ENCODE measurements at places on chromosomes 3 and 15. TPM values are rescaled to one million over a fixed set of nuclear protein-coding genes. Genes with fewer than 3 reads are reported as not detected.
A peak's percentile ranks its signal among the peaks of the same experiment; 100 is the strongest.

CCR3 gene
- not detected for polyA plus RNA-seq

ZNF621 gene
- 12.2 TPM for polyA plus RNA-seq

- DNase-seq = no peak
These were observed 110.5 kb downstream of the SNRPN start for GRCh38 chr15:25065286-25065685.

- peak; percentile 78 for DNase-seq
These were observed 77.4 kb downstream of the SNRK start for GRCh38 chr3:43363621-43364266.

ASB14 gene
- polyA plus RNA-seq = 0.05 TPM

DNA sequence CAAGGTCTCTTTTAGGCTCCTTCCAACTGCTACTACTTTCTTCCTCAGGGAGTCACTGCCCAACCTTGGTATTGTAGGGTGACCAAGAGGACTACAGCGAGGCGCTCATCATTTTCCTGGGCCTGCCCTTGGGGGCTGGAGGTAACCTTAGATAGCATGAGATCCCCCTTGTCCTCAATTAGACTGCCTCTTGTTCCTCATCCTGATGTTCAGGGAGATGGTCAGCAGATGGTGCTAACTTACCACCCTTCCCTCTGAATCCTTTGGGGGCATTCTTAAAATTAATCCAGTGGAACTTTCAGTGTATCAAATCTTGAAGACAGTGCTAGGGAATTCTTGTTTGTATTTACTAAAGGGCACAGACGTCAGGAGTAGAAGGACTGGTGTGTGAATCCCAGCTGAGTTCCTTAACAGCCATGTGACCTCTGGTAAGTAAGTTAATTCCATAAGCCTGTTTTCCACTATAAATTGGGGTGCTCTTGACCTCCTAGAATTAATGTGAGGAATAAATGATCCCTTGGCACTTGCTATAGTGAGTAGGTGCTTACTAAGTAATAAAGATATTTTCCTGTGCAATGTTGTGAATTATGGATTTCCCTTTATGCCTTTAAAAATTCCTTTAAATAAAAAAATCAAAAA, 4.1 kb upstream of the CLPX start:
- peak; percentile 70 for DNase-seq

DNA sequence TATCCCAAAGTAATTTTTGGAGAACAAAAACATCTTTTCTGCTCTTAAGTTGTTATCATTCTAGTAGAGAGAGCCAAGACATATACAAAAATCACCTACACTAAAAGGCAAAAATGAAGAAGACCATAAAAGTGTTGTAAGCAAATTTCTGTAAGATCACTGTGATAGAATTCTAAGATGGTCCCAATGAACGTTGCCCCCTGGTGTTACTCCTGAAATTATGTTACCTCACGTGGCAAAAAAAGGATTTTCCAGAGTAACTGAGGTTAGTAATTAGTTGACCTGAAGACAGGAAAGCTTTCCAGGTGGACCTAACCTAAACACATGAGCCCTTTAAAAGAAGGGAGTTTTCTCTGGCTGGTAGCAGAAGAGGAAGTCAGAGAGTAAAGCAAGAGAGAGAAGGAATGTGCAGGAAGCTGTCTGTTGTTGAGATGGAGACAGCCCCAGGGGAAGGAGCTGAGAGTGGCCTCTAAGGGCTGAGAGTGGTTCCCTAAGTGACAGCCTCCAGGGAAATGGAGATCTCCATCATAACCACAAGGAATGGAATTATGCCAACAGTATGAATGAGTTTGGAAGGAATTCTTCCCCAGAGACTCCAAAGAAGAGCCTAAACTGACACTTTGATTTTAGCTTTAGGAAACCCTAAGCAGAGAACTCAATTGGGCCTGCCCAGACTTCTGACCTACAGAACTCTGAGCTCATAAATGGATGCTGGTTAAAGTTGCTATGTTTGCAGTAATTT, 205.9 kb downstream of the CD47 start:
- no peak for DNase-seq

- no peak for DNase-seq
These were observed 146.0 kb upstream of the SMAD3 start for GRCh38 chr15:66919421-66919820.

DNA sequence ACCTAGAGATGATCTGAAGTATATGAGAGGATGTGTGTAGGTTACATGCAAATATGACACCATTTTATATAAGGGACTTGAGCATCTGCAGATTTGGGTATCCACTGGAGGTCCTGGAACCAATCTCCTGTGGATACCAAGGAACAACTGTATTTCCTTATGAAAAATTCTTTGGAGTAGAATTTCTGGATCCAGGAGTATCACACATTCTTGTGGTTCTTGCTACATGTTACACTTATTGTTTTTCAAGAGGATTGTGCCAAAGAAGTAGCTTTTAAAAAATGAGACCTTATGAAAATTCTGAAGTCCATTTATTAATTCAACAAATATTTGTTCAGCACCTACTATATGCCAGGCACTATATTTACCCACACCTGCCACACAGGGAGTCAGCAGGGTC, 15.7 kb upstream of the TBC1D23 start:
- no peak for DNase-seq

DNA sequence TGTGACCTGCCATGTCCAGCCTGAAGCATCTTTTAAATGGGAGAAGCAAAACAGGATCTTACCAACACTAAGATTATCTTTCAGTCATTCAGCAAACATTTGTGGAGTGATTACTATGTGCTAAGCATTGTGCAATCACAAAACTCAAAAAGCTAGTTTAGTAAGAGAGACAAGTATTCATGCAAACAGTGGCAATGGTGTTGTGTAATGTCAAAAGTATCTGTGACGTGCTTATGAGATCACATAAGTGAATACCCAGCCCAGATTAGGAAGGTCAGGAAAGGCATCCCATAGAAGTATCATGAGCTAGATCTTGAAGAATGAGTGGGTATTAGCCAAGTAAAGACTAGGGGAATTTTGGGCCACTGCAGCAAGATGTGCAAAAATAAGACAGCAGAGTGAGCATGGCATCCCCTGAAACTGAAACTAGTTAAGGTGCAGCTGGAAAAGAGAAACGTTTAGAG, 32.1 kb downstream of the SEC62 start:
- no peak for DNase-seq

DNA sequence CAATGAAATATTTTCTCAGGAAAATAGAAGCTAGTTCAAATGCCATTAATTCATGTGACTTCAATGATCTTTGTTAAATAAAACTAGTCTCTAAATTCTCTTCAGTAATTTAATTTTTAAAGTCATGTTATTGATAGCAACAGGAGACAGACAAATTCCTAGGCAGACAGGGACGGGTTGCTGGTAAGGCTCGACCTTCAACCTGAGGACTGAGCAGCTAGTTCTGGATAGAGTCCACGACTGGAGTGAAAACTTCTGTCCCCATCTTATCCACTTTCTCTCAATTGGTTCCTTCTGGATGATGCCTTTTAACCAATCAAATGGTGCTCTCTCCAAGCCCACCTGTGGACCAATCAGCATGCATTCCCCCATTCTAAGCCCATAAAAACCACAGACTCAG, 43.8 kb upstream of the C2CD4B start:
- DNase-seq = no peak

DNA sequence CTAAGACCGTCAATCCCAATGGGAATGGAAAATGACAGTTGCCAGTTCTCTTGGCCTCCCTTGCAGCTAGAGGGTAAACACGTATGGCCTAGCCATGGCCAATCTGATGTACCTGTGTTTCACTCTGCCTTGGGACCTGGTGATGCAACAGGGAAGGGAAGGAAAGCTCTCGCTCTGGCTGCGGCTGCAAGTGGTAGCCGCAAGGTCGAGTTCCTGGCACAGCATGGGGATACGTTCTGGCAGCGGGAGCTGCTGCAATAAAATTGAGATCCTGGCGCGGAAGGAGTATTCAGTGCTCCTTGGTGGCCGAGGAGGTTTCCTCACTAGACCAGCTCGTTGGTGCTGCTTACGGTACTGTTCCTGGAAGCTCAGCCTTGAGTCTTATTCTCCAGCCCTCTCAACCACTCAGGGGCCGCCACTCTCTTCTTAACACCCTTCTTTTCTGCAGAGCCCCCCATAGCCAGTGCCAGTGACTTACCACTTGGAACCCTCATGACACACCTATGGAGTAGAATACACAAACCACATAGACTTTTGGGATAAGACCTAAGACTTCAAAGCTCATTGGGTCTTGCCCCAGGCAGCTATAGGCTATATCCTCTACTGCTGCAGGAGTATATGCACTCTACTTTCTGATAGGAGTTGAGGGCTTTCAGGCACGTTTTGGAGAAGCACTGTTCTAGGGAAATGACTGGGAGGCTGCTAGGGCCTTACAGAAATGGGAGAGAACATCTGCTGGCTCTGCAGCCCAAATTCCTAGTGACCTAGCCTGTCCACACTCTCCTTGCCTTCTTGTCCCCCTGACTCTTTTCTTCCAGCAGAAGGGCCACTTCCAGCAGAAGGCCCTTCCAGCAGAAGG, 2.7 kb downstream of the KY start:
- no peak for DNase-seq

GRCh38 chr3:101851072-101851770, 1.9 kb downstream of the NFKBIZ start:
- no peak for DNase-seq

GOLGA6B gene
- not detected for polyA plus RNA-seq

- DNase-seq = no peak
These were observed 49.1 kb downstream of the FBN1 start for GRCh38 chr15:48596415-48596814.

- no peak for DNase-seq
These were observed 179.9 kb downstream of the ZIC1 start for GRCh38 chr3:147589016-147589415.

CHST13 gene
- 0.15 TPM for polyA plus RNA-seq

DNA sequence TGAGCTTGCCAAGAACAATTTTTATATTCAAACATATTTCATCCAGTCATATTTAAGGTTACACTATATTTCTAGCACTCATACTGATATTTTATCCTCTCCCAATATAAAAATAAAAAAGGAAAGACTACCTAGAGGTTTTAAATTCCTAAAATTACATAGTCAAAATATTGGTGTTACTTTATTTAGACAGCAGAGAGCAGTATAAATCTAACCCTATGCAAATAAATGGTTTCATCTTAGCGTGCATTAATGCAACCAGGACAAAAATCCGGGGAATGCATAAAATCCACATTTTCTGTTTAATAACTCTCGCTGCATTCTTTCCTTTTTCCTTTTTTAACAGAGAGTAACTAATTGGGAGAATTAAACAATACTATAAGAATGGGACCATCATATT, 1447.4 kb upstream of the ALCAM start:
- no peak for DNase-seq

- no peak for DNase-seq
These were observed 252.2 kb downstream of the FAM43A start for GRCh38 chr3:194937882-194938321.

DNA sequence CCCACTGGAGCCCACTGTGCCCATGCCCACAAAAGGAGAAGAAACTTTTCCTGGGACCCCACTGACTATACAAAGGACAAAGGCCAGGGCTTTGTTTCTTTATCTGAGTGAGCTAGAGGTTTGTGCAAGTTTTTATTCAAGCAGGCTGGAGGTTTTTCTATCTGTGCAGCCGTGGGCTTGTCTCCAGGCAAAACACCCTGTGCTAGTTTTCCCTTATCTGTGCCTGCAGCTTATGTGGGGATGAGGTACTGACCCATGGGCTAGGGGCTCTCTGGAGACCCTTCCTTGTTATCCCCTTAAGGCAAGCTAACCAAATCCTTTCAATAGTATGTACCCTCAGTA, 545.5 kb downstream of the ZPLD1 start:
- DNase-seq = no peak

AP3B2 gene
- 0.70 TPM for polyA plus RNA-seq

XCR1 gene
- 1.2 TPM for polyA plus RNA-seq

DNA sequence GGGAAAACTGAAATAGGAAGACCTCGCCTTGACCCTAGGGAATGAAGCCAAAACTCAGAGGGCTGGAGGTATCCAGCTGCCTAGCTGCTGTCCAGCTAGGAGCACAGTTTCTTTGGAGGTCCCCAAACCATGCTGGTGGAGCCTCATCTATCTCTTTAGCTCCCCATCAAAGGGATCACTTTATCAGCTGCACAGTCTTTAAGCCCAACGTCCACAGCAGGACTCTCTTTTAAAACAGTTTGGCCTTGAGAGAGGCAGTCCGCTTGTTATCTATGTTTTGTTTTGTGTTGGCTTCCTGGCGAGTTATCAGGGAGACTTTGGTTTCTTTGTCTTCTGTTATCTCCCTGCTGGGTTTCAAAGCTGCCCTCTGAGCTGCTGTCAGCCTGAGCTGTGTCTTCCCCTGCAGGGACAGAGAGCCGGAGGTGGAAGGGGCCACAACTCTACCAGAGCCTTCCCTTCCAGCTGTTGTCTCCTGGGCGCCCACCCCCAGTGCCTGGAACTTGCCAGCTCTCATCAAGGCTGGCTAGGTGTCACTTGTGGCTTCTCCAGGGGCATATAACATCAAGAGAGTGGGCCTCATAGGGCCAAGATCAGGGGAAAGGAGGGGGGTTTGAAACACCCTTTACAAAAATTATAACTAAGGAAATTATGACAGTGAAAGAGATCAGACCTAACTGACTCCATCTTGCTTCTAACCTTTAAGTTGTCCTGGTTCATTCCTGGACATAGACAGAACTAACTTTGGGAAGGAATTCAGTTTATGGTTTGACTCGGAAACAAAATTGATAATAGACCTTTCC, 61.4 kb upstream of the C15orf39 start:
- DNase-seq = peak; percentile 53

GRCh38 chr3:36904641-36905040, 40.2 kb downstream of the TRANK1 start:
- DNase-seq = no peak

- DNase-seq = peak; percentile 48
These were observed 919 bp downstream of the IDH2 start for GRCh38 chr15:90101130-90101968.

DNA sequence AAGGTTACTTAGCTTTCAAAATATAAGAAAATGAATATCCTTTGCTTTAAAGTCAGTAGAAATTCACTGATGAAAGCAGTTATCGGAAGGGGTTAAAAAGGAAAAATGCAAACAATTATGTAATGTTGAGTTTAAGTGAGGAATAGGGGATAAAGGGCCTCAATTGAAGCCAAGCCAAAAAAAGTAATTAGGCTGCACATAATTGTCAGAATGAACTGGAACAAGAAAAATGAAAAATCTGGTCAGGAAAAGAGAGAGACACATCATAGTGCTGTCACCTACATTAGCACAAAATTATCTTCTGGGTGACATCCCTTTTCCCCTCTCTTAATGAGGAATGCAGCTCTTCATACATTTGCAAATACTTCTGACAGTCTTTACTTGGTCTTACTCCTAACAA, 48.8 kb upstream of the PIK3R4 start:
- no peak for DNase-seq

DNA sequence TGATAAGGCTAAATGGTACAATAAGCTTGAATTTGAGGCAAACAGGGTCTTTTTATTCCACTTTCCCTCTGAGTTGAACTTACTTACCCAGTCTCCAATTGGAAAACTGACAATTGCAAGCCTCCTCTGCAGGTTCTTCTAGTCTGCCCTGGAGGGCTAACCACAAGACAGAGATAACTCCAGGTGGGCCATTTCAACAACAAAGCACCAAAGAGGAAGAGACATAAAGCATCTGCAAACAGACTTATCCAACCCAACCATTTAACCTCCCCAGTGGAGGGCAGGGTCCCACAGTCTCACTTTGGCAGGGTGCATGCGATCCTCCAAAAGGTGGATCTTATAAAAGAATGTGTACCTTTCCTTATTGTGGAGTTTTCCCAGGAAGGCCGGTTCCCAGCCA, 525.8 kb downstream of the DIPK2A start:
- DNase-seq = no peak
